Cortex of kidney (tissue), 1 donor: ENCODE measurements at places on chromosomes 1 and 21.

DNA sequence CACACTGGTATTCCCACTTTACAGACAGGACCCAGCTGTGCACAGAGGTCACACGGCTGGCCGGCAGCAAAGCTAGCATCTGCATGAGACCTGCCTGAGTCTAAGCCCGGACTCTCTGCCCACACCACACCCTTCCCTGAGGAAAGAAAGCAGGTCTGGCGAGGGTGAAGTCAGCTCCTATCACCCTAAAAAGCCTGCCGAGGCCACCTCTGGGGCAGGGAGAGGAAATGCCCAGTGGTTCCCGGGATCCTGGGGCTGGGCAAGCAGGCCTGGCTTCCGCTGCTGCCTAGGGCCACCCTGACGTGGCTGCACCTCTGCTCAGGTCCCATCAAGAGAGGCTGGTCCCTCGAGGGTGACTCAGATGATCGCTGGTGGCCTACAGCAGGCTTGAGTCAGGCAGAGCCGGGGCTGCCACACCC is 42.2 kb downstream of the RAP1GAP start:
- DNase-seq = no peak

- DNase-seq = no peak
Measured at GRCh38 chr1:202135221-202135721, 9.3 kb downstream of the ARL8A start.

DNA sequence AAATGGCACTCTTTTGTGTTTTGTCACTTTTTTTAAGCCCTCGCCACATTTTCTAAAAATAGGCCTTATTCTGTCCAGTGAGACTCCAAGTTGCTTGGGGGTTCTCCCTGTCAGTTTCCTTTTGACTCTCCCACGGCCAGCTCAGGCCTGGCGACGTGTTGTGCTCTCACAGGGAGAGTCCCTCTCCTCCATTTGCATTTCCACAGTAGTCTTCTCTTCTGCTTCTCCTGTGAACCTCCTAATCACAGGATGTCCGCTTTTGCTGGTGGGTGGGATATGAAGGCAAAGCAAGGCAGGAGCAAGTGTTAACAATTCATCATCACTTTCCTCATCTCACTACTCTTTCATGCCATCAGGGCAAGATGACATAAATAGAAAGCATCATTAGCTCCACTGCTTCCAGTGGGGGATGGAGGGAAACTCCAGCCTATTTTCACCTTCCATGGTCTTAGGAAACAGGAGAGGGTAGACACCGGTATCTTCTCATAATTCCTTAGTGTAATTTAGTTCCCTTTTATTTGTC is 99.8 kb downstream of the INTS7 start:
- no peak for DNase-seq

DNA sequence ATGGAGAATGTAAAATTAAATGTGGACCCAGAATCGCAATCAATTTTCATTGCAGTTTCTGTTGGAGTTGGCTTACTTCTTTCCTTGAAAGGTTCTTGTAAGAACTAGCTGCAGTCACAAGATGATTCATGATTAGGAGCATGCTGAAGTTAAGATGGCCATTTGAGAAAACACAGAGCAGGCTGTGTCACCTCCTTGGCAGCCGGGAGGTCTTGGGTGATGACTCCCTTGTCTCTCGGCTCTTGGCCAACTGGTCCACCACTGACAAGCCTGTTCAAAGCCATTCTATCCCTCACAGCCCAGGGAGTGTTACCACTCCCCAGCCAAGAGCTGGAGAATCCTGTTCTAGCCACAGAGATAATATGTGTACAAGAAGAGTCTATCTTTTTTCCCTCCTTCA is 40.6 kb downstream of the OPTC start:
- no peak for DNase-seq

- DNase-seq = no peak
Measured at GRCh38 chr1:200857804-200858203, 15.0 kb upstream of the GPR25 start.

DNA sequence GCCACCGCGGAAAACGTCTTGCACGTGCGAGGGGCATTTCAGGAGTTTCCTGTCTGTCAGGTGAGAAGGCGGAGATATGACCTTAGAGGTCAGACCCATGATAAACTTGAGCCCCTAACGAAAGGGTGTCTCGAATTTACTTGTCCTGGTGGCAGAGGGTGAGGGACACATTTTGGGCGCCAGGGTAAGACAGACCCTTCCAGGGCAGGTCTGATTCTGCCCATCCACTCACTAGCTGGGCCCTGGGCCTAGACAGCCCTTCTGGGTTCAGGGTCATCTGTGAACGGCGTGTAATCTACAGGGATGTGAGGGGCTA is 395 bp upstream of the CSRP1 start:
- no peak for DNase-seq

GRCh38 chr1:246012341-246012740 is 494.7 kb downstream of the SMYD3 start:
- DNase-seq = no peak

DNA sequence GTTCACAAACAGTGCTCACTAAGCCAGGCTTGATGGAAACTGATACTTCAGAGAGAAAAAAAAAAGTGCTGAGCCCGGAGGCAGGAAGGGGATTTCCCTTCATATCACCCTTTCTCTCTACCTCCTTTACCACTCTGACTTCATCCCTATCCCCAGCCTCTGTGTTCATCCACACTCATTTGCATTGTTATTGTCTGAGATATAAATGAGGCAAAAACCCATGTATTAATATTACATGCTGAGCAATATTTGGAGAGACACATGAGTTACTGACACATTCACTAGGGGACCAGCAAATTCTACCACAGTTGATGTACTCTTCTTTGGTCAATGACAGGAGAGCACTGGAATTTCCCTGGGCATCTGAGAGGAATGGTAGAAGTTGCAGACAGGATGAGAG is 175.8 kb downstream of the TNFSF18 start:
- no peak for DNase-seq

DNA sequence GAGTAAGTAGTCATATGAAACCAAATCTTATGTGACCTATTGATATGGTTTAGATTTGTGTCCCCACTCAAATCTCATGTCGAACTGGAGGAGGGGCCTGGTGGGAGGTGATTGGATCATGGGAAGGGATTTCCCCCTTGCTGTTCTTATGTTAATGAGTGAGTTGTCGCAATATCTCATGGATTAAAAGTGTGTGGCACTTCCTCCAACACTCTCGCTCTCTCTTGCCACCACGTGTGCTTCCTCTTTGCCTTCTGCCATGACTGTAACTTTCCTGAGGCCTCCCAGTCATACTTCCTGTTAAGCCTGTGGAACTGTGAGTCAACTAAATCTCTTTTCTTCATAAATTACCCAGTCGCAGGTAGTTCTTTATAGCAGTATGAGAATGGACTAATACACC is 241.2 kb downstream of the RGS7 start:
- no peak for DNase-seq

GRCh38 chr1:207393610-207394009 is 60.5 kb upstream of the CR2 start:
- DNase-seq = no peak

DNA sequence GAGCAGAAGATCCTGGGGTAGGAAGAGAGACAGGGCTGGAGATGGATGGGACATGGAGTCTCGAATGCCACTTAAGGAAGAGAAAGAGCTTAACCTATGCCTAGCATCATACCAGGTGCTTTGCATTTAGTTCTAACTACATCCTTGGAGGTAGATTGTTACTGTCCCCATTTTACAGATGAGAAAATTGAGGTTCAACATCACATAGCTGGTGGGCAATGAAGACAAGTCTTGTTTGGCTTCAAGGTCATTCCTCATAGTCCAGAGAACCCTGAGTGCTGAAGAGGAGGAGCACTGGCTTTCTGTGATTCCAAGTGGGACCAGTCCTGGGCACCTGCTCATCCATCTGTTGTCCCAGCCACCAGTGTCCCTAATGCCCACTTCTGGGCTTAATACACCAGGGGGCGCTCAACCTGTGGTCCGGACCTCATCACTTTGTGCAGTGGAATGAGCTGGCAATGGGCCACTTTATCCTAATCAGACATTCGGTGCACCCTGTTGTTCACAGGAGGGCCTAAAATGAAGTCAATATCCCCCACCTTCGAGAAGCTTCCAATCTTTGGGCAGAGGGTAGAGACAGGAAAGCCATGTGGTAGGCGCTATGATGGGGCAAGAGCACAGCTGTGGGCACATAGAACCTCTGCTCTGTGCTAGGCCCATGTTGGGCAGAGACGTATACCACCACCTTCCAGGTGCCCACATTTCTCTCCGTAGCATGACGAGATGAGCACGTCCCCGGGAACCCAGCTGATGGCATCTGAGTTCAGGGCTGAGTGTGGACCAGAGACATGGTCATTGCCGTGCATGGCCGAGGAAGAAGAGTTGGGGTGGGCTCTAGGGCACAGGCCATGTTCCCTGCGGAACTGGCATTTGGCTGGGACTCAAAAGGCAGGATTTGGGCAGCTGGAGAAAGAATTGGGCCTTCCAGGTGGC is 9.2 kb downstream of the RPS6KA1 start:
- no peak for DNase-seq

GRCh38 chr21:45453308-45453950 is 48.5 kb downstream of the COL18A1 start:
- DNase-seq = no peak

- no peak for DNase-seq
Measured at GRCh38 chr1:156935505-156936128, 15.2 kb downstream of the LRRC71 start.

GRCh38 chr21:37276377-37276776 is 9.2 kb upstream of the VPS26C start:
- no peak for DNase-seq

DNA sequence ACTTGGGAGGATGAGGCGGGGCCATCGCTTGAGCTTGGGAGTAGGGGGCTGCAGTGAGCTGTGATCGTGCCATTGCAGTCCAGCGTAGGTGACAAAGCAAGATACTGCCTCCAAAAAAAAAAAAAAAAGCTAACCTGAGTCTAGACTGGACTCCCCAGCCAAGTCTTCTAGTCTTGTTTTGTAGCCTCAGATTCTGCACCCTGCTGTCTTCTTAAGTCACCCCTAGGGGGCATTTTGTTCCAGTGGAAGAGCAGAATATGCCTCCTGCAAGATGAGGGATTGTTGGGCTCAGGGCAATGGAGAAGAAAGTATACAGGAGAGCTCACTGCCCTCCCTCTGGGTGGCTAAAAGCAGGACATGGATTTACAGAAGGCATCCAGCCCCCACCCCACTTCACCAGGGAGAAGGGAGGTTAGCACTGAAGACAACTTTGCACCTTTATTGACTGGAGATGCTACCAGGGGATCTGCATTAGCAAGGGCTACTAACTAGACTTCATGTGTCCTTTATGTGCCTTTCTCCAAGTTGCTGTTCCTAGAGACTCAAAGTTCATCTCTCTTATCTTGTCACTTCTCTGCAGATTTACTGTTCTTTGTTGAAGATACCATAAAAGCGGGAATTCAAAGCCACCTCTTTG is 15.3 kb upstream of the RNF187 start:
- no peak for DNase-seq

DNA sequence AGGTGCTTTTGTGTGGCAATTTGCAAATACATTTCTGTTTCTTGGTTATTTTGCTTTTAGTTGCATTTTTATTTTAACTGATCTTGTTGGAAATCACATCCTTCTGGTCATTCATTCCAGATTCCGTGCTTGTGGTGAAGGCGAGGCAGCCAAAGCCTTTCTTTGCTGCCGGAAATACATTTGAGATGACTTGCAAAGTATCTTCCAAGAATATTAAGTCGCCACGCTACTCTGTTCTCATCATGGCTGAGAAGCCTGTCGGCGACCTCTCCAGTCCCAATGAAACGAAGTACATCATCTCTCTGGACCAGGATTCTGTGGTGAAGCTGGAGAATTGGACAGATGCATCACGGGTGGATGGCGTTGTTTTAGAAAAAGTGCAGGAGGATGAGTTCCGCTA is 34.8 kb upstream of the CD101 start:
- DNase-seq = no peak

- no peak for DNase-seq
Measured at GRCh38 chr1:199706826-199707606, 320.5 kb upstream of the NR5A2 start.

DNA sequence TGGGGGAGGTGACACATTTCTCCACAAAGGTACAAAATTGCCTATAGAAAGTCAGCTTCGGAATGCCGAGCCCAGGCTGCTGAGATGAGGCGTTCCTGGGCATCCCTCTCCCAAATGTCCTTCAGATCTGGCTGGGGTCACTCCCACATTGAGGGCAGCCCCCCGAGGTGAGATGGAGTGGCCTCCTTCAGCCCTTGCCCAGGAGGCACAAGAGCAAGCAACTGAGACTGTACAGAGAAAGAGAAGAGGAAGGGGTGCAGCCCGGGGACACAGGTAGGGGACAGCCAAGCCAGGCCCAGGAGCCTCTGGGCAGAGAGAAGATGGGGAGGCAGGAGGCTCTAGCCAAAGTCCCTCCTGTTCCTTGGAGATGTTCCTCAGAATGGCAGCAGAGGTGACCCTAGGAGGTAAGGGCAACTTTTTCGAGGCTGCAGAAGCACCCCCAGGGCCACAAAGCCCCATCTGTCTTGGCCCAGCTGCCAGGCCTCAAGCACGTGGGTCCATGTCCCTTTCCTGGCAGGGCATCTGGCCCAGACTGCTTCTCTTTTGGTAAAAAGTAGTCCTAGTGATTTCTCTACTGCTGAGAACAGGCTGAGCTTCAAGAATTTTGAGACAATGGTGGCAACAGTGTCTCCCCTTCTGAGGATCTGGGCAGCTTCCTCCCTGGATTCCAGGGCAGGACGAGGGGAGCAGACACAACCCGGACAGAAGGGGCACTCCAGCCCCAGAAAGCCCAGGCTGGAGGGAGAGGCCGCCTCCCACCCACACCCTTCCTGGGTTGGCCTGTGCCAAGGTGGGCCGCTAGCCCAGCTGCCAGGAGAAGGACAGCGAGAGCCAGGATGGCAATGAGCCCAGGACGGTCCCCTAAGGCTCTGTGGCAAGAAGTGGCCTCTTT is 68.0 kb downstream of the LRRN2 start:
- no peak for DNase-seq

GRCh38 chr21:17387030-17387617 is 125.7 kb upstream of the CXADR start:
- DNase-seq = no peak

GRCh38 chr1:194194724-194195123 is 1008.3 kb upstream of the B3GALT2 start:
- no peak for DNase-seq

GRCh38 chr1:115118086-115118485 is 28.8 kb upstream of the TSPAN2 start:
- DNase-seq = no peak

- no peak for DNase-seq
Measured at GRCh38 chr1:205172729-205173366, 38.7 kb downstream of the DSTYK start.

DNA sequence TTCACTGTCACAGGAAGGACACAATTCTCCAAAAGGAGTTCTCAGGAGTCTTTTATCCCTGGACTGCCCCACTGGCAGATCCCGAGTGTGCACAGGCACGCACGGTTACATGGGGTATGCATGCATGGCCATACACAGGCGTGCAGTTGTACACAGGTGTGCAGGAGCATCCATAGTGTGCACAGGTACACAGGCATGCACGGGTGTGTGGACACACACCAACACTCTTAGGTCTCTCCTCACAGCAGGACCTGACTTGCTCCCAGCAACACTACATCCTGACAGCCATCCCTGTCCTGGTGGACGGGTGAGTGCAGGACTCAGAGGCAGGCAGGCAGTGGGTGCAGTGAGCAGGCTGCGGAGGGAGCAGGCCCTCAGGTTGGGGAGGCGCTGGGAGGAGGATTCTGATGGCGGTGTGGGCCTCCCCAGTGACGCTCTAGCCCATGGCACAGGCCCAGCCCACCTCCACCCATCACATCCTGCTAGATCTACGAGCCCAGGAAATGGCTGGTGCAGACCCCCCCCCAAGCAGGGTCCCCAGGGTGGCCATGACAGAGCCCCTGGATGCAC is 28.4 kb downstream of the SLC19A1 start:
- DNase-seq = no peak

- no peak for DNase-seq
Measured at GRCh38 chr1:223683586-223684487, 18.3 kb upstream of the CAPN8 start.

GRCh38 chr1:197041486-197042353 is 25.3 kb downstream of the F13B start:
- DNase-seq = no peak
